Foreskin fibroblast (primary cell): ENCODE measurements at places on chromosomes 7 and 10.

DNA sequence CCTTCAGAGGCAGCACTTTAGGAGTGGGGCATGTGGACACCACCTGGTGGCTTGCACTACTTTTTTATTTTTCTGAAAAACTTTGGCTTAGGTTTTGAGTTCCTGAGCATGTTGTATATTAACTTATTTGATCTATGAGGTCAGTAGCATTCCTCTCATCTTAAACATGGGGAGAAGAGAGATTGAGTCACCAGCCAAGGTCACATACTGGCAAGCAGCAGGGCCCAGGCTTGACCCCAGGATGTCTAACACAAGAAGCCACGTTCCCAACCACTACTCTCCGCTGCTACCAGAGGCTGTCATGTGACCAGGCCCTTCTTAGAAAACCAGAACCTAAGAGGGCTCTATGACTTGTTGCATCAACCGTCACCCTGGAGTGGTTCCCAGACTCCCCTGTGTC is 210.3 kb upstream of the GPR26 start:
- DNase-seq = no peak

DNA sequence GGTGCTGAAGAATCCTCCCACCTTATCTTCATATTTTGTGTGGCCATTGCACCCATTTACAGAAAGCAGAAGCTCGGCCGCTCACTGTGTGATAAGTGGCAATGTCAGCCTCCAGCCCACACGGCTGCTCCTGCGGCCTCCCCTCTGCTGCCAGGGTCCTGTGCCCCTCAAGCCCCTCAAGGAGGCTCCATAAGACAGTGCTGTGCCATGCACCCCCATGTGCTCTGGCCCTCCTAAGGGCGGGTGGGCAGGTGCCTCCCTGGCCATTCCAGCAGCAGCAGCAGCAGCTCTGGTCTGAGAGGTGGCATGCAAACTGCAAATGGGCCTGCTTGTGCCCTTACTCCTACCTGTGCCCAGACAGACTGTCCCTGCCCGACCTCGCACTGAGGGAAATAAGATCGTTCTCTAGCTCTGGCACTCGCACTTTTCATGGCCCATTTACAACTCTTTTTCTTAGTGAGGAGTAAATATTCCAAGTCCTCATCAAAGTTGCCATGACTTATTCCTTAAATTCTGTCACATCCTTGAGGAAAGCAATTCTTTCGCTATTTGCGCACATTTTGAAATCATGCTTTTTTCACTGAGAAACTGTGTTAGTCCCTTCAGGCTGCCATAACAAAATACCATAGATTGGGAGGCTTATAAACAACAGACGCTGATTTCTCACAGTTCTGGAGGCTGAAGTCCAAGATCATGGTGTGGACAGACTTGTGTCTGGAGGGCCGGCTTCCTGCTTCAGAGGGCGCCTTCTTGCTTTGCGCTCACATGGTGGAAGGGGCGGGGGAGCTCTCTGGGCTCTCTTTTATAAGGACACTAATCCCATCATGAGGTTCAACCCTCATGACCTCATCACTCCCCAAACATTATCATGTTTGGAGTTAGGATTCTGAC is 187.8 kb downstream of the COBL start:
- no peak for DNase-seq

DNA sequence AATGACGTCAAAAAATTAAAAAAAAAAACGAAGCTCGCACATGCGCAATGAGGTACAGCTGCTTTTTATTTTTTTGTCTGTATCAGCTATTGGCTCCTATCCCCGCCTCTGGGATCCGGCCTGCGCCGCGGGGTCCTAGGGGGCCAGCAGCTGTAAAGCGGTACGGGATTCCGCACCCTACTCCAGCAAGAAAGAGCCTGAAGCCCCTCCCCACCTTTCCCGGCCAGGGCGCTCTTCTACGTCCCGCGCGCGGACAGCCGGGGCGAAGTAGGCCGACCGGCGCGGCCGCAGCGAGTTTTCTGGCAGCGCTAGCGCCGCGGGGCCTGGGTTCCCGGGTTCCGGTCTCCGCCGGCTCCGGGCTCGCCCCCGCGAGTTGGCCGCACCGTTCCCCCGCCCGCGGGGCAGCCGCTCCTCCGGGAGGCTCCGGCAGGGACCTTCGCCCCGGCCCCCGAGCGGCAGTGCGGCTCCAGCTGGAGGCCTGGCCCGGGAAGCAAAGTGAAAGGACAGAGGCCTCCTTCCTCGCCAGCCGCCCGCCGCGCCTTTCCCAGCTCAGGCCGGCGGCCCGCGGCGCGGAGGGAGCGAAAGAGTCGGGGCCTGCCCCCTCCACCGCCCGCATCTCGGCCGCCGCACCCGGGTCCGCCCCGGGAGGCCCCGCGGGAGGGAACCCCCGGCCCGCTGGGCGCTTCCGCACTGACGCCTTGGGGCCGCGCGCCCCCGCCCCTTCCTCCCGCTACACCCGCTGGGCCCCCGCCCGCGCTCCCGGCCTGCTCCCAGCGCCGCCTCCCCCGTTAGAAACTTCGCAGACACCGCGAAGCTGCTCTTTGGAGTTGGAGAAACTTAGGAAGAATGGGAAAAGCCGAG is 4.7 kb upstream of the SPAG6 start:
- DNase-seq = peak; percentile 87

GRCh38 chr7:135602304-135602703 is 44.6 kb downstream of the NUP205 start:
- DNase-seq = no peak

GRCh38 chr10:16314259-16314658 is 122.6 kb upstream of the PTER start:
- DNase-seq = no peak
